D341Med (cell line): ENCODE measurements at places on chromosomes 7 and 10.

GRCh38 chr10:70974351-70974901 is 86.1 kb upstream of the PCBD1 start:
- DNase-seq: no peak

- DNase-seq: no peak
Observed at GRCh38 chr10:43479275-43479674, 42.4 kb downstream of the ZNF487 start.

GRCh38 chr7:158684329-158684728 is 20.3 kb downstream of the NCAPG2 start:
- DNase-seq: no peak

DNA sequence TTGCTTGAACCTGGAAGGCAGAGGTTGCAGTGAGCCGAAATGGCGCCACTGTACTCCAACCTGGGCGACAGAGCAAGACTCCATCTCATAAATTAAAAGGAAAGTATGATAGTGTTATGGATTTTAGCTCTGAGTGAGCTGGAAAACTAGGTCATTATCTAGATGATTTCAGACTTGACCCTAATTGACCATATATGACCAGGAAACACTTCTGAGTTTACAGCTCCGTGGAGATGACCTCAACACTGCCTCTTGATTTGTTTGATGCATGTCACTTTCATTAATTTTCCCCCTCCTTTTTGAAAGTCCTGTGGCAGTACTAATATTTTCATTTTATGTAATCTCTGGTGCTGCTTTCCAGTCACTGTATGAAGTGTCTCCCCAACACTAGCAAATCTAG is 7.8 kb upstream of the SEC61A2 start:
- DNase-seq: no peak

DNA sequence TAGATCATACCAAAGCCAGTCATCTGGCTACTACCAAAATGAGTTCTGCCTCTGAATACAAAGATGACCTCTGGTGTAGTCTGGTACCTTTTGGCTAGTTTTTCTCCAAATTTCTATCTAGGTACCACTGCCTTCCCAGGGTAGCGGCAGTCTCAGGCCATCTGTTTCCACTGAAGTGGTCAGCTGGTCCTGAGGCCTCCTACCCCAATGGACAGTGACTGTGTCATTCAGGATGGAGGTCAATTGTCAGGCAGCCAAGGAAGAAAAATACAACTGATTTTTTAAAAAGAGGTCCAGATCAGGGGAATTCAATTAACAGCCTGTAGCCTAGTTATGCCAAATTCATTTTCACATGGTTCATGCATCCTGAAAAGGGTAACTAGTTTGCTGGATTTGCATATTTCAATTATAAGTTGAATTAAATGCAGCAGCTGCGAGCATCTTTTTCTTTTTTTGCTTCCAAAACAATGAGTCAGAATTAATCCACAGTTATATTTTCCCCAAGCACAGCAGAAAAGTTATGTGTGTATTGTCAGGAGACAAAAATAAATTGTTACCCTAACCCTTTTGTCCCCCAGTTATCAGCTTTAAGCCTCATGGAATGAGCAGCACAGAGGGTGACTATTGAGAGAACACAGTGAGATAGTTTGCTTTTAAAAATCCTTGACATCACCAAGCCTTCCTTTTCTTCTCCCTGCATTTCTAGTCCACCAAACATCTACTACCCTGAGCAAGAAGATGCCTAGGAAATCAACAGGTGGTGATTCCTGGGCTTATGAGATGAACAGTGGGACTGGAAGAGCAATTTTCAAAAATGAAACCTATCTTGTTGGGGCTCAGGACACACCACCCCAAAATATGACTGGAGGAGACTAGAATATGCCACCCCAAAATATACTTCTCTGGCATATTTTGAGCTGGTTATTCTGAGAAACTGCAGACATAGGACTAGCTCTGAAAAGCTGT is 27.7 kb downstream of the BCCIP start:
- DNase-seq: no peak

DNA sequence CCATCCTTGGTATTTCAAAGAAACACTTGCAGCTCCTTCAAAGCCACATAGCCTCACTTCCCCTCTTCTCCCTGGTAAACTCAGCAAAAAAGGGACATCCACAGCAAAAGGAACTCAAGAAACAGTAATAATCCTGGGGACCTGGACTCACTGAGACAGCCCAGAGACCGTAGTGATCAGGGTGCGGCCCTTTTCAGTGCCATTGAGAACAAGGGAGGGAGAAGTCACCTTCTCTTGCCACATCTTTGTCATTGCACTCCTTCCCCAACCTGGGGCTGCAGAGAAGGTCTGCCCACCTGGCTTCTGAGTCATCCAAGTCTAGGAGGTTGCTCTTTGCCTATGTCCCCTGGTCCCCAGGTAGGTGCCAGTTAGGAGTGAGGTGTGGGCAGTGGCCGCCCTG is 93.9 kb upstream of the SH2B2 start:
- no peak for DNase-seq

- no peak for DNase-seq
Observed at GRCh38 chr7:121402701-121403100, 6.6 kb upstream of the FAM3C start.

DNA sequence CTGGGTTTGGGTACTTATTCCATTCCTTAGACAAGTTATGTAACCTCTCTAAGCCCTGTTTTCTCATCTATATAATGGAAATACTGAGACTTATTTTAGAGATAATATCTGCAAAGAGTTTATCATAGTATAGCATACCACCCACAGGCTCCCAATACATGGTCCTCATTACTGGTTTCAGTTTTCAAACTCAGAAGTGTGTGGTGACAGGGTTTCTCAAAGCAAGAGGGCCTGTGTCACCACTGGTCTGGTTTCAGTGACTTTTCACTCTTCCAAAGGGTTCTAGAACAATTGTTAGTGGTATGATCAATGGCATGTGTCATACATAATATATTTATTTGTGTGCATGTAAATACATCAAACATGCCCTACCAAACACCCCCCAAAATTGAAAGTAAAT is 89.2 kb upstream of the BMPER start:
- DNase-seq: no peak

DNA sequence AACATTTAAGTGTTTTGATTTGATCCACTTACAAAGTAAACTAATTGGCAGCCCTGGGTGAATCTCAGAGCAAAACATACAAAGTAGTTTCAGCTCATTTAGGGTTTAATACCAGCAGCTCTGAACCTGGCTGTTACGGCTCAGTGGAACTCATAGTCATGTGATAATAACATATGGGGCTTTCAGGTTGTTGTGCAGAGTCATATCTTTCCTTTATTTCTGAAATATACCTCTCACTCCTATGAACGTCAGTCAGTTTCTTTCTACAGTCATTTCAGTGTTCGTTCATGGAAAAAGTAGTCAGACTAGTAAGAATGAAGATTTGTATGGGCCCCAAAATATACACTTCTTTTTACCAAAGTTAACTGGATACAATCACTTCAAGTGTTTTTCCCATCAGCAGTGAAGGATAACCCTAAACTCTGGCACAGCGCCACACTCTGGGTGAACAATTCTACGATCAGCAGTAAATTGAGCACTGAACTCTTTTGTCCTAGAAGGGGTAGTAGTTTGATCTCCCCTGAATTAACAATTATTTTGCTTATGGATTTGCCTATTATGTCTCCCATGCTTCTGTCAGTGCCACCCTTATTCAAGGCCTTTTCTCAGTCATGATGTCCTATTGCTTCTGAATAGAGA is 218.6 kb downstream of the THSD7A start:
- DNase-seq: no peak

DNA sequence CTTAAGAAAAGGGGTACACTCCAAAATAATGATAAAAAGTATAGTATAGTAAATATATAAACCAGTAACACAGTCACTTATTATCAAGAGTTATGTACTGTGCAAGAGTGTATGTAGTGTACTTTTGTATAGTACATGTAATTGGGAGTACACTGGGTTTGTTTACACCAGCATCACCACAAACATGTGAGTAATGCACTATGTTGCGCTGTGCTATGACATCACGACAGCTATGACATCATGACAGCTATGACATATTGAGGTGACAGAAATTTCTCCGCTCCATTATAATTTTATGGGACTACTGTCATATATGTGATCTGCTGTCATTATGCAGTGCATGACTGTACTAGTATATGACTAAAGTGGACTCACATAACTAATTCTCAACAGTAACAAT is 84.6 kb downstream of the KMT2C start:
- DNase-seq: no peak

- DNase-seq: peak; percentile 95
Observed at GRCh38 chr10:43396061-43396927, 12.7 kb downstream of the HNRNPF start.
